GM12892 (cell line): ENCODE measurements at places on chromosomes 12 and 14.
A peak's percentile ranks its signal among the peaks of the same experiment; 100 is the strongest.

GRCh38 chr14:37438444-37438843 is 156.6 kb downstream of the FOXA1 start:
- DNase-seq, result no peak

GRCh38 chr12:91413581-91414546 is 231.2 kb upstream of the DCN start:
- no peak for DNase-seq

DNA sequence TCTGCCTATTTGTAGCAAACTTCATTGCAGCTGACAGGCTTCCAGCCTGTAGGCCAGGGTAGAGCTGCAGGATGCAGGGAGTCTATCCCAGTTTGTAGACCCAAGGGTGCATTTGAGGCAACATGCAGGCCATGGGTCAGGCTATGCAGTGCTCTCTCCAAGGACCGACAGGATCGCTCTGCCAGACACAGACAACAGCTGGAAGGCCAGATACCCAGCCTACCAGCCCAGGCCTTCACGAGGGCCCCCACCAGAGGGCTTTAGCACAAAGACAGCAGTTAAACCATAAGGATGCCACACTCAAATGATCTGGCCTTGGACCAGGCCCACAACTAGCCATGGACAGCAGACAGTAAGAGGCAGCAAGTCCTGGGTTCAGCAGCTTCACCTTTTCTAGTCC is 10.3 kb downstream of the KCTD10 start:
- no peak for DNase-seq

DNA sequence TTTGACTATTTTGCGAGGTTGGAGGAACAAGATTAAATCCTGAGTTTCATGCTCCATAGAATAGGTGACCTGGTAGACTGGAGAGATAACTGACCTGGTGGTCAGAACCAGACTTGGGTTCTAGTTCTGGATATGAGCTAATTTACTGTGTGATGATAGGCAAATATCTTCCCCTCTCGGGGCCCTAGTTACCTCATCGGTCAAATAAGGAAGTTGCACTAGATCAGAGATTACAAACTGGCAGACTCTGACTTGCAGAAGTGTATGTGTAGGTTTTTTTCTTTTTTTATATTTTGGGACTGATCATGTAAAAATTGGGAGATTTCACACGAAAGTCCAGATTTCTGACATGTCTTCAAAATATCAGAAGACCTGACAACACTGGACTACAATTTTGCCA is 37.0 kb downstream of the RPH3A start:
- no peak for DNase-seq

- no peak for DNase-seq
Observed at GRCh38 chr14:61429316-61429715, 107.9 kb downstream of the PRKCH start.

GRCh38 chr12:74292351-74293194 is 245.1 kb upstream of the ATXN7L3B start:
- no peak for DNase-seq

DNA sequence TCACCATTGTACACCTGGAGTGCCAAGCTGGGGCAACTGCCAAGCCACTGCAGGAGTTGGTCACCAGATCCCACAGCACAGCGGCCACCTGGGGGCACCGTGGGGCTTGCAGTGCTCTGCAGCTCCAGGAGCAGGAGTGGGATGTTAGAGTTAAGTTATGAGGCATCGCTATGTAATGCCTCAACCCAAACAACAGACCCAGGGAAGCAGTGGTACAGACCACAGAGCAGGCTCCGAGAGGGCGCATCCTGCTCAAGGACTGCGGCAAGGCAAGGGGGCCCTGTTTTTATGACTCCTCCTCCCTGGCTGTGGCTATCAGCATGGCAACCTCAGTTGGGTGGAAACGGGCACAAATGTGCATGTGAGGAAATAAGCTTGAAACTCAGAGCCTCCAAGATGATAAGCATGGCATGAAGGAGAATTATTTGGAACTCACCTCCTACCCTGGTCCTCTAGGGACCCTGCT is 63.1 kb downstream of the ARL6IP4 start:
- DNase-seq, result peak; percentile 41

DNA sequence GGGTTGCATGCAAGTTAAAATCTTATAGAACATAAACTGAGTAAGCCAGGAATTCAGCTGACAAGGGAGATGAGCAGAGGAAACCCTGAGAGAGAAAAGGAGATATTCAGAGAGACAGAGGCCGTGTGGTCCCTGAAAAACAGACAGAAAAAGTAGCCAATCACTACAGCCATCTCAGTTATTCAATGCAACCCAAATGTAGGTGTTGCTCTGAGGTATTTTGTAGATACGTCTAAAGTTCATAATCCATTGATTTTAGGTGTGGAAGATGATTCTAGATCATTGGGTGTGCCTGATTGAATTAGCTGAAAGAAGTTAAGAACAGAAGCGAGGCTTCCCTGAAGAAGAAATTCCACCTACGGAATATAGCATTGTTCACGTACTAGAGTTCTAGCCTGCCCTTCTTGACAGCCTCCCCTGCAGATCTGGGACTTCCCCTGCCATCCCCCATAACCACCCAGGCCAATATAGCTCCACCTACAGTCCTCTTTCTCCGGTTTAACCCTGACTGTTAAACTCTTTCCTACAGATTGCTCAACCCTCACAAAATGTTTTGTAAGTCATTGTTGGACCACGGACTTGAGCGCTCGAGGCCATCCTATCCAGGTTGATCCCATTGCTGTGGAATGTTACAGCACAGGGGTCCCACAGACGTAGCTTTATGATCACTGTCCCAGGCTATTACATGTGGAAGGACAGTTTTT is 21.7 kb downstream of the AICDA start:
- peak; percentile 36 for DNase-seq

DNA sequence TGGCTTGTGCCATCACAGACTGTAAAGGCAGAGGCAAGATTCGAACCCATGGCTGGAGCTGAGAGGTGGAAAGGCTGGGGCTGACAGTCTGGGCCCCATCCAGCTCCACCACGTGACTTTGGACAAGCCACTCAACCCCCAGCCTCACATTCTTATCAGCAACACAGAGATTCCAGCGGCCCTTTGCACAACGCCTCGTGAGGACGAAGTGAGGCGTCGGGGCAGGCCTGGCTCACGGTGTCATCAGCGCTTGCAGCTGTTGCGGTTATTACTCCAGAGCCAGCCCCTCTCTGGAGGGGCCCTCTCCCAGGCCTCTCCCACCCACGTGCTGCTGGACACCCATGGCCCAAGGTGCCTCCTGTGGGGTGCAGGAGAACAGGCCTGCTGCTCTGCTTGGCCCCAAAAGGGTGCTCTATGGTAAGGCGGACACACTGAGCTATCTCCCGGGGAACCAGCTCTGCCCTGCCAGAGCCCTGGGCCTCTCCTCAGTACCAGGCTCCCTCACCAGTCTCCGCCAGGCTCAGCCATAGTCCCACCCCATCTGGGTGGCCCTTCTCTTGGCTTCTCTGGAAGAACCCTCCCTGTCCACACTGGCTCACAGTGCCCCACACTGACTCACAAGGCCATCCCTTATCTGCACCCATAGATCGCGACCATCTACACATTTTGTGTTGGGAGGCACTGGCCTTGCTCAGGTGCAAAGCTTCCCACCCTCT is 21.1 kb downstream of the CHGA start:
- no peak for DNase-seq

DNA sequence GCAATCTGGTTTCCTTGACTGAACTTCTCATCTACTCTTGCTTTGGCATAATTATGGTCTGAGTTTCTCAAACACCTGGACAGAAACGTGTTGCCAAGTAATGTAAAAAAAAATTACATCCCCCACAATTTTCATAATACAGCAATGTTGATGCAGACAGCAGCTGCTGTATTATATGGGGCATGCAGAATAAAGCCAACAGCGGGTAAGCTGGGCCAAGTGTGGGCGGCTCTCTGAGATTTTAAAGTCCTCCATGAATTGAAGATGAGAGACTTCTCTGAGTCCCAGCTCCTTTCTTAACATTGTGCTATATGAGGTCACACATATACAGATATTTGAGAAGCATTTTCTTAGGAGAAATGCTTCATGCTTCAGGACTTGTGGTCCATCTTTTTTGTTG is 881.2 kb downstream of the GALC start:
- DNase-seq, result no peak

DNA sequence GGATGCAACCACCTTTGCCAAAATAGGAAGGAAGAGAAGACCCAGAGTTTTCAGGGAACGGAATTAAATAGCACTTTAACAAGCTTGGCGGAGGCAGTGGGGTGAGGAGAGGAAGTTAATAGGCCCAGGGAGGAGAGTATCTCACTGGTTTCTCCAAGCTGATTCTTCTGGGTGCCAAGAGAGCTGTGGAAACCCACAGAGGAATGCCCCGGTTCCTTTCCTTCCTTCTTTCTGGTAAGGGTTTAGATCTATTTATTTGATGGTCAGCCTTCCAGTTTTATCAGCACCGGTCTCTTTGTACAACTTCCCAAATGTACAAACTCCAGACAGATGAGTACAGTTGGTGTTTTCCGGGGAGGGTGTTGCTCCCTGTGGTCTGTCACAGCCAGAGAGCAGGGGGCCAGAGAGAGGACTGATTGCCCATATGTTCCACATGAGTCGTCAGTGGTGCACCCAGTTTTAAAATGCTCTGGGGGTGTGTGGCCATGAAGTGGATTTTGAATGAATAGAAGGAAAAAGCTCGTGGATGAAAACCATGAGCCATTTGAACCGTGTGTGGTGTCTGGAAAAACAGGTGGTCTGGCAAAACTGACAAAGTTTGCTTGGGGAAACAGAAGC is 26.6 kb downstream of the PRKCH start:
- DNase-seq, result no peak

DNA sequence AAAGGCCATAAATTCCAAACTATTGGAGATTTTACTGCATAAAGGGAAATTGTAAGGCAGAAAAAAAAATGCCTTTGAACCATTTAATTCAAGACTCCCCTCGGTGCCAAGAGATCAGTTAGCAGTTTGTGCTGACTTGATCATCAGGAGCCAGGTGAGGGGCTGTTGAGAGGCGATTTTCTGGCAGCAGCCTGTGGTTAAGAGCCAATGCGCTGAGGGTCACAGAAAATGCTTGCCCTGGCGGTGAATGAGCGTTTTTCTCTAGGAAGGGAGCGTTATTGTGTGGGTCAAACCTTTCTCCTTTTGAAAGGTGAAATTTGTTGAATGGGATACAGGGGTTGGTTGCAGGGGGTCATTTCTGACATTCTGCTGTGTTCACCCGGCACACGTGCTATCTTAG is 4.7 kb downstream of the SRRM4 start:
- DNase-seq, result no peak

- no peak for DNase-seq
Observed at GRCh38 chr14:63713058-63713457, 14.8 kb downstream of the SGPP1 start.

GRCh38 chr12:118356809-118357256 is 15.9 kb downstream of the TAOK3 start:
- DNase-seq, result no peak

DNA sequence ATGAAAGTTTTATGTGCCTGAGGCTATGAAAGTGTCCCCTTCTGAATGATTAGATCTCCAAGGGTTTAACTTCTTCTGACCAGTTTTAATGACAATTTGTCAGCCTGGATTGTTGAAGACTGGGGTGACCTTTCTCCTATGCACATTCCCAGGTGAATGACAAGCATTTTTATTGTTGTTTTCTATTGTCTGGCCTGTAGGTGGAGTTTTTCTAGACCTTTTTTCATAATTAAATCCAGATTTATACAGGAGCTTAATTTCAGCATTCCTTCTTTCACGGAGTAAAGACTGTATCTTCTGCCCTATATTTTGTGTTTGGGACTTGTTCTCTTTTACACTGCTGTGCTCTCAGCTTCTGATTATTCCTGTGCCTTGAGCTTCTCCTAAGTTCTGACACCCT is 125.0 kb upstream of the FAR2 start:
- DNase-seq, result no peak

- DNase-seq, result no peak
Observed at GRCh38 chr12:27148373-27148772, 66.0 kb upstream of the C12orf71 start.

- no peak for DNase-seq
Observed at GRCh38 chr14:20671597-20672283, 12.6 kb upstream of the RNASE4 start.

DNA sequence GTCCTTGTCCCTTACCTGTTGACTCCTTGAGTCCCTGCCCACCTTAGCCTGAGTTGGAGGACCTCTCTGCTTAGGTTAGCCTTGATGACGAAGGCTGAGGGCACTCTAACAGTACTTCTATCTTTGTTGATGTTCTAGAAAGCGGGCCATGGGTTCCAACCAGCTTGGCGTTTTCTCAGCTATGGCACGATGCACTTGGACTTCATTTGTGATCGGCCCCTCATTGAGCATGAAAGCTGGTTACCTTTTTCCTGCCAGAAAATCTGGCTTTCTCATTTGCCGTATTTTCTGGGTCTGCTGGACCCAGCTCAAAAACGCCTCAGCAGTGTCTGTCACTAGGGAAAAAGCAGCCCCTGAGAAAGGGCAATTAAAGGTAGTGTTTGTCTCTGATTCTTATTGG is 290.8 kb downstream of the EMP1 start:
- no peak for DNase-seq

GRCh38 chr14:52910572-52910971 is 40.3 kb downstream of the FERMT2 start:
- no peak for DNase-seq

GRCh38 chr14:35134329-35135123 is 12.2 kb downstream of the PRORP start:
- no peak for DNase-seq

- DNase-seq, result no peak
Observed at GRCh38 chr12:90512518-90512917, 442.5 kb downstream of the CCER1 start.
